Right lung (tissue), 10 donors: ENCODE measurements at places on chromosomes 2 and 18.

DNA sequence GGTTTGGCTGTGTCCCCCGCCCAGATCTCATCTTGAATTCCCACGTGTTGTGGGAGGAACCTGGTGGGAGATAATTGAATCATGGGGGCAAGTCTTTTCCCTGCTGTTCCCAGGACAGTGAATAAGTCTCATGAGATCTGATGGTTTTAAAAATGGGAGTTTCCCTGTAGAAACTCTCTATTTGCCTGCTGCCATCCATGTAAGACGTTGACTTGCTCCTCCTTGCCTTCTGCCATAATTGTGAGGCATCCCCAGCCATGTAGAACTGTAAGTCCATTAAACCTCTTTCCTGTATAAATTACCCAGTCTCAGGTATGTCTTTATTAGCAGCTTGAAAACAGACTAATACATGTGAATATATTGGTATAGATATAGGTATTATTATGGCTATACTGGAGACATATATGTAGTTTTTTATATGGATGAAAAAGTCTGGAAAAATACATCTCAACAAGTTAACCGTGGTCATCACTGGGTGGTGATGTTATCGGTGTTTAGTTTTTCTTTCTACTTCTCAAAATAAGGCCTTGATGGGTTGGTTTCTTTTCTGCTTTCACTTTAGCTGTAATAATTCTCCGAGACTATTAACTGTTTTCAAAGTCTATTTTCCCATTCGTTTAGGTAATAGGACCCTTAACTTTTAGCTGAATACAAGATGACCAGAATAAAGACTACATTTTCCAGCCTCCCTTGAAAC is 39.1 kb upstream of the NCOA1 start:
- no peak for DNase-seq

DNA sequence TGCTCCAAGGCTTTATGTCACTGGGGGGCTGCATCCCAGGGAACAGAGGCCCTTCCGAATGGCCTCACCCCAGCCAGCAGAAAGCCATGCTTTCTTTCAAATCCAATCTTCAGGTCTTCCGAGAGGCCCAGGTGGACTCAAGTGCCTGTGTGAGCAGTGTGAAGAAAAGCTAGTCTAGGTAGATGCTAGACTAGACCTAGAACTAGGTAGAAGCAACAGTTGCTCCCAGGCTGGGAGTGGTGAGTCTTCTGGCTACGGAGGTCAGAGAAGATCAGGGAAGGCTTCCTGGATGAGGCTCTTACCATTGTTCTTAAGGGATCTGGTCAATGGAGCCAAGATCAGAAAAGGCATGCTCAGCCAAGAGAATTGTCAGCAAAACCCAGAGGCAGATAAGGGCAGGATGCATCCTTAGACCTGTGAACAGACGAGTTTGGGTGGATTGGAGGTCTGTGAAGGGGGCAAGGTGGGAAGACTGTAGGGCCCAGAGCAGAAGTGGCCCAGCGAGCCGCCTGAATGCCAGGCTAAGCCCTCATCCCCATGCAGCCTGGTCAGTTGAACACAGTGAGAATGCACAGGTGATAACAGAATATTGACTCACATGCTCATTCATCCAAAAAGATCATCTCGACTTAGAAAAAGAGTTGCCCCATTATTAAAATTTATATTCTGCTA is 110.8 kb downstream of the SMAD7 start:
- no peak for DNase-seq

GRCh38 chr2:143916781-143917180 is 603.1 kb downstream of the ZEB2 start:
- DNase-seq, result peak; percentile 18

- no peak for DNase-seq
Observed at GRCh38 chr2:174594456-174594855, 3.1 kb downstream of the WIPF1 start.

GRCh38 chr2:182097571-182098164 is 112.0 kb downstream of the PPP1R1C start:
- DNase-seq, result no peak
